MCF 10A (cell line): ENCODE measurements at places on chromosomes 3 and 15.
A peak's percentile ranks its signal among the peaks of the same experiment; 100 is the strongest.

DNA sequence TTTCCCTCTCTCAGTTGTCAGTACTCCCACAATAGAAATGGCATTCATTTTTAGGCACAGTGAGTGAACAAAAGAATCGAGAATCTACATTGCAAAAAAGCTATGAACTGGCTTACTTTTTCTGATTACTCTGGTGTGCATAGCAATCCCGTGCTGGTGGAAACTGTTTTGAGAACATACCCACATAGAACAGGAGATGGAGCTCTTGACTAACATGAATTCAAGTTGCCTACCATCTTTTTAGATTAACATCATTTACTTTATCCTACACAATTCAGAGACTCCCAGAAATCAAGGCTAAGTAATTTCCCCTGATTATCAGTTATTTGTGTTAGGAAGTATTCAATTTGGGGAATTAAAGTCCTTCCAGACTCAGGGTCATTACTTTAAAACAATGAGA is 326.6 kb downstream of the ARPP21 start:
- peak; percentile 42 for DNase-seq

GRCh38 chr3:194956697-194957396 is 271.2 kb downstream of the FAM43A start:
- no peak for DNase-seq

GRCh38 chr3:73706771-73707170 is 82.0 kb upstream of the PDZRN3 start:
- no peak for DNase-seq

- peak; percentile 76 for DNase-seq
Measured at GRCh38 chr3:56323986-56324420, 144.3 kb downstream of the ERC2 start.

DNA sequence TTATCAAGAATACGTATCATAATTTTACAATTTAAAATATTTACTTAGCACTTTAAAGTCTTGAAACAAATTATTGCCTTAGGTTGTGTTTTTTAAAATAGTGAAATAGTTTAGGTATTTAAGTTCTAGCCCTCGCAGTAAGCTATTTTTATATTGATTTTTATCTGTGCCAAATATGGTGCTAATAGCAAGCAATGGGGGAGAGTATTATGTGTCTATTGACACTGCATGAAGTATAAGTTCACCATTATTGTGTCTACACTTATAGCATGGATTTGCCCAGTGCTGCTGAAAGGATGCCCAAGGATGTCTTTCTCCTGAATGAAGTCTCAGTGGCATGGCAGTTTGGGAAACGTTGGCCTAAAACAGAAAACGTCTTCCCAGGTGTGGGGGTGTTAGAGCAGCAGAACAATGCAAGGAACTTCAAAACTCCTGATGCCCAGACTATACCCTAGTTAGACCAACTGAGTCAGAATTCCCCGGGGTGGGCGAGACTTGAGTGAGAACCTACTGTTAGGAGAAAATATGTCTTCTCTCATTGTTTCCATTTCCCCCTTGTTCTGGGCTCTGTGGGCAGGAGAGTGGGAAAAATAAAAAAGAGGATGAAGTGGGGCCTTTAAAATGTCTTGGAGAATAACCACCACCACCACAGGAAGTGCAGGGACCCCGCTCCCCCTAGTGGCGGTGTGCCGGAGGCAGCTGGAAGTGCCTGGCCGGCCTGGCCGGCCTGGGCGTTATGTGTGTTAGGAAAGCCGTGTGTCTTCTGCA is 104.2 kb upstream of the SLC7A14 start:
- peak; percentile 39 for DNase-seq

DNA sequence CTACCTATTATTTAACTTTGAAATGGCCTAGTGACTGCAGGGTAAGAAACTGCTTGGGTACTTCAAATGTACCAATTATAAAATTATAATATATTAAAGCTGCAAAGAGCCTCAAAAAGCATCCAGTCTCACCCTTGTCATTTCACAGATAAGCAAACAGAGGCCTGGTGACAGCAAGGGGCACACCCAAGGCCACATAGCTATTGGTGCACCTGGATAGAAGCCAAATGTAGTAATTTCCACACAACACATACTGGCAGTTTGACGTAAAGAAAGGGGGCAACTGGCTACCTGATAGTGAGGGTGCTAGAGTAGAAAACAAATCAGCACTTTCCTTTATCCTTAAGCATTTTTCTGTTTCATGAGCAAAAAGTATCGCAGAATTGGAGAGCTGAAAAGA is 51.1 kb downstream of the IFT57 start:
- no peak for DNase-seq

GRCh38 chr3:97793420-97794019 is 28.3 kb upstream of the CRYBG3 start:
- DNase-seq, result peak; percentile 70

GRCh38 chr15:69826819-69827175 is 270.9 kb downstream of the TLE3 start:
- no peak for DNase-seq

DNA sequence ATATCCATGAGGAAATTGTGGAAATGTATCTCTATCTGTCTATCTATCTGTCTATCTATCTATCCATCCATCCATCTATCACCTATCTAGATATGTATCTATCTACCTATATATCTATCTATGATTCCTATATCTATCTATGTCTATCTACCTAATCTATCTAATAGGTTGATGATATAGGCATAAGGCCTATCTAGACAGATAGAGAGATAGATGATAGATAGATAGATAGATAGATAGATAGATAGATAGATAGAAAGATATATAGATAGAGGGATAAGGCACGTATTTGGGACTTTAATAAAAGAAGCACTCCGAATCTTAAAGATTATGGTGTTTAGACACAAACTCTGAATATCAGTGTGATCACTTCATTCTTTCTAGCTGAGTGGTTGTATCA is 58.1 kb downstream of the DIPK2A start:
- no peak for DNase-seq

- no peak for DNase-seq
Measured at GRCh38 chr3:70556056-70556455, 243.6 kb upstream of the MDFIC2 start.

GRCh38 chr3:85838921-85839320 is 880.1 kb downstream of the CADM2 start:
- no peak for DNase-seq

- DNase-seq, result no peak
Measured at GRCh38 chr3:15997274-15997943, 177.1 kb upstream of the GALNT15 start.

DNA sequence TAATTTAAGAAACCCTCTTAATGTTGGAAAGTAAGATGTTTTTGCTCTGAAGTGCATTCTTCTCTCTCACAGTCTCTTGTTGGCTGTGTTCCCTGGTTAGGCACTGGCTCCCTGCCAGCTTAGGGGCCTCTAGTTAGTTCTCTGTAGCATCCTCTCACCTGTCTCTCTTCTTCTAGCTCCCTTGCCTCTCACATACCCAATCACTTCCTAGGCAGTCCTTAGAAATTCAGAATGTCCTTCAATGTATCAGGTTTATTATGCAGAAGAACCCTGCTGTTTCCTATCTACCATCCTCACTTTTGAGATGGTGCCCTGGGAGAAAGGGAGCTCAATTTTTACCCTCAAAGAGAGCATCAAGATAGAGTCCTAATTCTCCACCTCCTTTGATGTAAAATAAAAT is 36.2 kb upstream of the CPNE4 start:
- DNase-seq, result peak; percentile 39

DNA sequence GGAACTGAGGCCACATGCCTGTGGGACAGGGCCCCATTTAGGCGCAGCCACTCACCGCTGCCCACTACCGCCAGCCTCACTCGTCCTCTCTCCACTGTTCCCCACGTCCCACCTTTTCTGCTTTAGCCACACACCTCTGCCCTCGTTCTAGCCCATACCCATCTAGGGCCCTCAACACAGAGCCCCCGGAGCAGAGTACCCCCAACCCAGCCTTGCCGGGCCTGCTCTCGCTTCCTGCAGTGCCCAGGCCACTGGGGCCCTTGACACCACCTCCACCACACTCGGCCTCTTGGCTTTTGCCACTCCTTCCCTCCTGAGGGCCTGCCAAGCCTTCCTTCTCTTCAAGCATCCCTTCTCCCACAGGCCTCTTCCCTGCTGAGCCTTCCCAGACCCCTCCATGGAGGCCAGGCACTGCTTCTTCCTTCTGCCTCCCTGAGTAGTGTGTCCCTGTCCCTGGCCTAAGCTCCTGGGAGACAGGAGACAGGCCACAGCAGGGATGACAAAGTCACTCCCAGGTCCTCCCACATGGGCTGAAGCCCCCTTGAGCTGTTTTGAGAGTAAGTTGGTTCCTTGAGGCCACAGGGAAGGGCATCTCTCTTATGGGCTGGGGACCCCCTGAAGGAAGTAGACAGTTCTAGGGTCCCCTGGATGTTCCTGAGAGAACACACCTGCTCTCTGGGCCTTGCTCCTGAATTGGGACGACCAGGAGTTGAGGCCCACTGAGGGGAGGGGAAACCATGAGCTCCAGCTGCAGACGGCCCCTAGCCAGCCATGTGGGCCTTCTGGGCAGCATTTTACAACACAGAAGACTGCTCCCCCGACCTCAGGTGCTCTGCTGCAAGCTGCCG is 4.4 kb downstream of the PRSS50 start:
- no peak for DNase-seq

DNA sequence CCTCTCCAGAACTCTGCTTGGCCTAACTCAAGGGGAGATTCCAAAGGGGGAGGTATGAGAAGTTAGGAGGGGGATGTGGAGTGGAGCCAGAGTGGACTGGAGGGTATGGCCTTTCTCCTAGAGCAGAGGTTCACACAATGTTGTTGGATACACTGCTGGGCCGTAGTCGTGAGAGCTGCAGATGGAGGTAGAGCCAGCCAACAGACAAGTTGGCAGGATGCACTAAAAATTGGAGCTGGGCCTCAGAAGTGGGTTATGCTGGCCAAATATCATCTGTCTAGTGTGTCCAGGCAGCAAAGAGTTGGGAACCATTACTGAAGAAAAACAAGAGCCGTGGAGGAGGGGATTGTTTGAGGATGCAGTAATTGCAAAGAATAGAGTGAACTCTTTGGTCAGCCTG is 27.7 kb upstream of the LRRFIP2 start:
- no peak for DNase-seq

DNA sequence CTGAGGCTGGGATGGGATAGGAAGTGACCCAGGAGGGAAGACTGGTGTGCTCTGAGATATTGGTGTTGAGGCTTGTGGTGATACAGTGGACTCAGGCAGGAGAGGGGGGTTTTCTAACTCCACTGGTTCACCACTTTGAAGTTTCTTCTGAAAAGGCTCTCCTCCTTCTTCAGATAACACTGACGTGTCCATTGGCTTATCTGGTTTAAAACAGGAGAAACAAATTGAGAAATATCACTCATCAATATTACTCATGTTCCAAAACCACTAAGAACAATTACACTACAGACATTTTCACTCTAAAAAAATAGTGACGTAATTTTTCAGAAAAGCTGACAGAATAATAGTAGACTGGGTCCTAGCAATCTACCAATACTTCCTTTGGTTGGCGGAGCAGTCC is 23.1 kb downstream of the TP53BP1 start:
- DNase-seq, result no peak

- no peak for DNase-seq
Measured at GRCh38 chr3:188557235-188557634, 403.3 kb downstream of the LPP start.

GRCh38 chr15:101193120-101193644 is 58.7 kb downstream of the CHSY1 start:
- DNase-seq, result no peak

GRCh38 chr3:15440891-15441290 is 13.5 kb downstream of the EAF1 start:
- peak; percentile 72 for DNase-seq

DNA sequence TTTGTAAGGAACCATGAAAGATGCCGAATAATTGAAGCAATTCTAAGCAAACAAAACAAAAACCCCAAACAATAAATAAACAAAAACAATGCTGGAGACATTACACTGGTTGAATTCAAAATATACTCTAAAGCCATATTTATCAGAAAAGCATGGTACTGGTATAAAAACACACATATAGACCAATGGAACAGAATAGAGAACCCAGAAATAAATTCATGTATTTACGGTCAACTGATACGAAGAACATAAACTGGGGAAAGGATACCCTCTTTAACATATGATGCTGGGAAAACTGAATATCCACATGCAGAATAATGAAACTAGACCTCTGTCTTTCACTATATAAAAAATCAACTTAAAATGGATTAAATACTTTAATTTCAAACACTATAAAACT is 214.3 kb upstream of the PDZRN3 start:
- DNase-seq, result no peak

DNA sequence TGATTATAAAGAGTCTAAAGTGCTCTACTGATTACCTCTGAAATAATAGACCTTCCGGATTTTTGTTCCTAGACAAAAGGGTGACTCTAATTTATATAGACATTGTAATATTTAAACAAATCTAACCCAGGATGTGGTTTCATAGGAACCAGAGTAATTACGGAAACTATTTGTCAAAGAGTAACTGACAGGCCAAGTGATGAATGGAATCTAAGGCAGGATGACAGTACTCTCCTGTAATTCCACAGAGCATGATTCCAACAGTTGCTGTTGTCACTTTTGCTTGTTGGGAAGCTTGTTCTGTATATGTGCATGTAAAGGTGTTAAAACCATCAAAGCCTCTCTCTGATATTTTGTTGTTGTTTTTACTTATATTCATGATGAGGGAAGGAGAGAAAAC is 1141.0 kb downstream of the IGSF11 start:
- DNase-seq, result no peak

DNA sequence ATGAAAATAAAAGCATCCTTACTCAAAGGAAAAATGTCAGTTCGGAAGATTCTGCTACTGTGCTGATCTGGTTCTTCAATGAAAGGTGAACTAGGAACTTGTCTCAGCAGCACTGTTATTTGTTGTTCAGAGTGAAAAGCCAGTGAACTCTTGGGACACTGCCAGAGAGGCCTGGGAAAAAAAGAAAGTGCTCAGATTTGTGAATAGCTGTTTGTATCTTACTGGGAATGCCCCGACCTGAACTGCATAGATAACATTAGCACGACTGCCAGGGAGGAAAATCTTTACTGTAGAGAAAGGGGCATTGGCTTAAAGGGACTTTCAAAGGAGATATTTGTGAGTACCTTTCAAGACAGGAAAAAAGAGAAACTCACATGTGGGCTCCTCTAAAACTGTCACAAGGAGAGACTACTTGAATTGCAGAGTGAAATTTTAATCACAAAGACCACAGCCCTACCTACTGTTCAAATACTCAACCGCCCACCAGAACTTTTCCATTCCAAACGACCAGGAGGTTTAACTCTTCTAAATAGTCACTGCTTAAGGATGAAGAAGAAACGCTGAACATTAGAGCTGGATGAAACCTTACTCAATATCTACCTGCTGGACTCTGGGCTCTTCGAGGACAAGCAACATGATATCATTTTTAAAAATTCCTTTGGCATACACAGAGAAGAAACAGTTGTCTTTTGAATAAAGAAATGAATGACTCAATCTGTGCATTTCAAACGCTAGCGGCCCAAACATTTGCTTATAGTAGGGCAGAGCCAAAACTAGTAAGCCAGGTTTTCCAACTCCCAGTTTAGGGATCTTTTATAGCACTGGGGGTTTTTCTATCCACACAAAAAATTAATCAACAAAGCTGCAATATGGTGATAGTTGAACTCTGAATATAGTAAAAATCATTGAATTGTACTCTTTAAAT is 13.4 kb downstream of the TAMM41 start:
- no peak for DNase-seq
